NCI-H2171 treated with DMSO at 0.1 percent for 48 hours (cell line): ENCODE measurements at places on chromosomes 5 and 9.
A peak's percentile ranks its signal among the peaks of the same experiment; 100 is the strongest.

GRCh38 chr9:113872485-113873143 lies 3.5 kb upstream of the ZNF618 start:
- no peak for DNase-seq

DNA sequence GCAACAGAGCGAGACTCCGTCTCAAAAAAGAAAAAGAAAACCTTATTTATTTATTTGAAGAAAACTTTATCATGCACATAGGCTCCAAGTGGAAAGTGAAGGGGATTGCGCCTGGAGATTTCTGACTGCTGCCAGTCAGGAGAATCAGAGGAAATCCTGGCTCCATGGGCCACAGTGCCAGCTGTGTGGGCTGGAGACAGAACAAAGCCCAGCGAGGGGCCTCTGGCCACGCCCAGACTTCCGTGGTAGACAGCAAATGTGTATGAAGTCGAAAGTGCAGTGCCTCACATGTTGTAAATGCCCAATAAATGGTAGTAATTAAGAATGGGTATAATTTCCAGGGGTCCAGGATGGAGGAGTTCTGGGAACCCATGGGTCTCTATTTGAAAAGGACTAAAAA lies 75.8 kb upstream of the WWC1 start:
- DNase-seq, result no peak

DNA sequence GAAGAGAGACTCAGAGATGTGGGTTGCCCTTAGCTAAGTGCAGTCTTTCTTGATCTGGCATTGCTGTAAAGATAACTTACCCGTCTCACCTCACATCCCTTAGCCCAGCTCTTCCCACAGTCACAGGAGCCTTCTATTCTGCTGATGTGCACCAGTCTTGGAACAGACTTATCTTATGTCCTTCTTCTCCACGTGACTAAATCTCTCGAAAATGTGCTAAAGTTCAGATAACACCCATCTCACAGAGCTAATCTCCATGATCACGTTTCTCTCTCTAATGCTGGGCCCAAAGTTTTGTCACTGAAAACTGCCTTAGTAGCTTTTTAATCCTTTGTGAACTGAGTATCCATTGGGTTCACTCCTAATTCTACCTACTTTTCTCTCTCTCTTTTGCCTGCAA lies 16.7 kb downstream of the SLC36A1 start:
- DNase-seq, result no peak

GRCh38 chr9:38101423-38101822 lies 32.4 kb upstream of the SHB start:
- no peak for DNase-seq

GRCh38 chr5:112121258-112121657 lies 297.8 kb downstream of the EPB41L4A start:
- DNase-seq, result no peak

- DNase-seq, result no peak
Measured at GRCh38 chr5:90939211-90939610, 380.6 kb downstream of the ADGRV1 start.

- DNase-seq, result no peak
Measured at GRCh38 chr9:127131871-127132270, 9.4 kb upstream of the ANGPTL2 start.

- DNase-seq, result no peak
Measured at GRCh38 chr5:16995372-16995771, 59.3 kb upstream of the MYO10 start.

- no peak for DNase-seq
Measured at GRCh38 chr9:112021742-112022141, 125.1 kb downstream of the UGCG start.

DNA sequence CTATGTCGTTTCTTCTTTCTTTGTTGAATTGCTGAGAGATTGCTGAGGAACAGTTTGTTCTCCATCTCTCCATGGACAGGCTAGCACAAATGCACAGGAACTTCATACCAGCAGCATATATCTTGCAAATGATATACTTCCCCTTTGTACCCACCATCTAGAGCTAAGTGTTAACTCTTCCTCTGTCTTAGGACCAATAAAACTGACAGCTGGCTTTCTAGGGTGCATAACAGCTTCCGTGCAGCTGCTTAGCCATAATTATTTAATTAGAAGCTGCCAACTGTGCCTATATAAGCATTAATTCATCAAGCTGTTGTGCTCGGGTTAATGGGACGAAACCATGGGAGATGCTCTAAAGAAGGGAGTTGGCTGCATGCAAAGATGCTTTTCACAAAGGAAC lies 38.7 kb downstream of the KCTD16 start:
- peak; percentile 75 for DNase-seq

DNA sequence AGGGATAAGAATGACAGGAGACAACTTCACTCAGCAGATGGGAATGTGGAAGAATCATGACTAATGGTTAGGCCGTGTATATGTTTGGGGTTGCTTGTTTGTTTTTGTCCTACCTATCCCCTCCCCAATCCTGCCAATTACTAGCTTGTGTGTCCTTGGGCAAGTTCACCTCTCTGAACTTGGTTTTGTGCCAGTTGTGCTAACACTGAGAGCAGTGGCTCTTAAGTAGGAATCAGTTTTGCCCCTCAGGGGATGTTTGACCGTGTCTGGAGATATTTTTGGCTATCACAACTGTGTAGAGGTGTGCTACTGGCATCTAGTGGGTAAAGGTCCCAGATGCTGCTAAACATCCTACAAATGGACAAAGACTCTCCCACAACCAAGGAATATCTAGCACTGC lies 287.0 kb downstream of the DMRT2 start:
- DNase-seq, result peak; percentile 16

- DNase-seq, result no peak
Measured at GRCh38 chr5:5695266-5695665, 272.8 kb downstream of the ICE1 start.

- DNase-seq, result no peak
Measured at GRCh38 chr5:134189031-134189430, 12.3 kb upstream of the SKP1 start.

- peak; percentile 45 for DNase-seq
Measured at GRCh38 chr5:15995341-15996052, 184.1 kb downstream of the MARCHF11 start.

GRCh38 chr9:31323726-31324444 lies 1060.6 kb upstream of the ACO1 start:
- DNase-seq, result no peak

GRCh38 chr9:134046894-134047681 lies 20.7 kb downstream of the BRD3 start:
- no peak for DNase-seq

DNA sequence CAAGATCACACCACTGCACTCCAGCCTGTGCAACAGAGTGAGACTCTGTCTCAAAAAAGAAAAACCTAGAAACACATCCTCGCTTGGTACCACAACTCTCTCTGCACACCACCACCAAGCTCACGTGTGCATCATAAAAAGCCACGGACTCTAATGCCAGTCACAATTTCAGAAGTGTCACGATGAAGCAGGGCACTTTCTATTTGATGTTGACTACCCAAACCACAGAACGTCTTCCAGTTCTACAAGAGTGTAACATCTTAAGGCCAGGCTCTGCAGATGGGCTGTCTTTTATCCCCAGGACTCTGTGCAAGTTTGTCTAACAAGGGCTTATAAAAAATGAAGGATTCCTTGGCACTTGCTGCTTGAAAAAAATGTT lies 22.9 kb downstream of the GFPT2 start:
- no peak for DNase-seq

GRCh38 chr5:173882632-173883031 lies 5.5 kb upstream of the CPEB4 start:
- no peak for DNase-seq

DNA sequence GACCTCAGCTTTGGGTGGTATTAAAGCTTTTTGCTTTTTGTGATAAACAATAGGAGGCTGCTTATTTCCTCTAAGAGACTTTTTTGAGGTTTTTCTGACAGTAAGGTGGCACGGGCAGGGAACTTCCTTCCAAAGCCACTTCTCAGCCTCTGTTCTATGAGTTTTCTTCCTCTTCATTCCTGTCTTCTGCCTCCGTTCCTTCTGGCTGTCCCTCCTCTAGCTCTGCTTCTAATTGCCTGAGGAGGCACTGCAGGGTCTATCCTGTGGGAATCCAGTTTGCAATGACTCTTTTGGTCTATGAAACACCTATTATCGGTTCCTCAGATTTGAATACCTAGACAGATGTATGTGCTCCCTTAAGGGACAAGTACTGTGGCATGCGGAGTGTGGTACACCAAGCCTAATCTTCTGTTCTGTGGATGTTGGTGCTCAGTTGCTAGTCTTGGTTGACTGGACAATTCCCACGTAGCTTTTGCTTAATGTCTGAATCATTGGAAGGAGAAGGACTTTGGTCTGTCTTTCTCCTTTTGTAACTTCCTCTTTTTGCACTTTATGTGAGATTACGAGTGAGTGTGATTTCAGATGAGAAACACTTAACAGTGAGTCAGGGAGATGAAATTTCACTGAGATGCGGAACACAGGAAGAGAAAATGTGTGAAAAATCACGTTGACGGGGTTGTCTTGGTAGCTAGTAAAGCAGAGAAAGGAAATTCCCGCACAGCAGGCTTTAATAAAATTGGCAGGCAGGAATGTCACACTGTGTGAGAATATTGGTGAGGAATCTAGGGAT lies 305.2 kb downstream of the EFNA5 start:
- no peak for DNase-seq

DNA sequence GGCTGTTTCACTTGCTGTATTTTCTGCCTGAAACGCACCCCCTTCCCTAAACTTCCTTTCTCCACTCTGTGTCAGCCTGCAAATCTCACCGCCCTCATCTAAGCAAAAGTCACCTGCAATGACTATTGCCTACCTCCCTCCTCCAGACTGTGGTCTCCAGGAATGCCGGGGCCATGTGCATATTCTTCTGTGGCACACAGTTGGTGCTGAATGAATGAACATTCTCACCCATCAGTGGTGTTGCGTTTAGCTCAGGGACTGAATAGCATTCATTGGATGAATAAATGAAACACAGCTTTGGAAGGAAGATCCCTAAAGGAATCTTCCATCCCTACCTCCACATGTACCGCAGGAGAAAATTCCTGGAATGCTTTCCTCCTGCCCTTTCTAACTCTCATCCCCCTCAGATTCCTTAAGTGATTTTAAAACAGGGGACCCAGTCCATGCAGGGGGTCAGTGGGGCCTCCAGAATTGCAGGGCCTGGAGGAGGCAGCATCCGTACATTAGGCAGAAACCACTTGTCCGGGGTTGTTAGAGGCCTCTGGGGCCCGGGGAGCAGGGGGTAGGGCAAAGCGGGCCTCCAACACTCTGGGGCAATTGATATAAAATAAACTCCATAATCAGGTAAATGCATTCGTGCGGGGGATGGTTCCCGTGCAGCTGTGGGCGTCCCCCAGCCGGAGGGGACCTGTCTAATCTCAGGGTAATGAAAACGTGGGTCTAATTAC lies 28.3 kb upstream of the PTGS1 start:
- no peak for DNase-seq

- no peak for DNase-seq
Measured at GRCh38 chr5:123452401-123452800, 29.2 kb upstream of the CEP120 start.

- peak; percentile 51 for DNase-seq
Measured at GRCh38 chr5:142364251-142365145, 39.7 kb upstream of the SPRY4 start.

DNA sequence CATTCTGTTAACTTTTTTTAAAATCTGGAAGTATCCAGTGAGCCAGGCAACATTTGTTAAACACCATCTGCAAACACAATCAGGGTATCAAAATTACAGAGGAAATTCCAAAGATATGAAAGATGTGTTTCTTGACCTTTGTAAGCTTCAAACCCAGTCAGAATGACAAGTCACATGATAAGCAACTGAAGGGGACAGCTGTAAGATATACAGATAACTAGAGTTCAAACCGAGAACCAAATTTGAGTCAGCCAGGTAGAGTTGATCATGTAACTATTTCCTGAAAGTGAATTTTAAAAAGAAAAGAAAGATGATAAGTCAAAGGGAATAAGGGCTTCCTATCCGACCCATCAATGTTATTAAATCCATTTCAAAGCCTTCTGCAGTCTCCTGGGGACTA lies 196.2 kb downstream of the DEPDC1B start:
- no peak for DNase-seq

DNA sequence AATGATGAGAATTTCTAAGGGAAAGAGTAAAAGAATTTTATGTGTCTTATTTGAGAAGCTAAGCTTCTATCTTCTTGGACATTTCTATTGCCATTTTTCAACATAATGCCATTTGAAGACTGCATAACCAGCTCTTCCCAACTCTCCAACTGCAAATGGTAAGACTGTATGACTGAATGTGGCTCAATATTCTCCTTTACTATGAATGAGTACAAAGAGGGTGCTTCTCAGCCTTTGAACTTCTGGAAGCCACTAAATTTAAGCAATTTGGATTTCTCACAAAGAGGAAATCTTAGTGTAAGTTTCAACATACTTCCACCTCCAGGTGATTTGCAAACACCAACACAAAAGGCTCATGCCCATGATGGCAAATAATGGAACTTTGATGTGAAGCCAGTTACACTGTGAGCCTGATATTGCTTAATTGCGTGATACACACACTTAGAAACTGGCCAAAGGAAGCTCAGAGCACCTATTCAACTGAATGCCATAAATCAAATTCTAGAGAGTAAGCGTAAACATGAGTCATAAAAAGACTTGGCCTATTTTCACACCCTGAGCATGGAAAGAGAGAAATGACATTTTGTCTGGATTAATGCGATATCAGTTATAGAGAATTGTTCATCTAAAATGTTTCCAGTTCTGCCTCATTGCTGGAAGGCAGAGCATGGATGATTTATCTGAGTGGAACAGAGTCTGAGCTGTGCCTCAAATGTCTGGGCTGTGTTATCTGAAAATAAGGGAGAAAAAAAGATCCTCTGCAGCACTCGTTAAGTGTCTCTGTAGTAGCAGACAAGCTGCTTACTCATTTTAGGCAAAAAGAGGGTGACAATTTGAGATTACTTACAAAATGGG lies 145.3 kb downstream of the PLK2 start:
- DNase-seq, result no peak

GRCh38 chr5:143527808-143528207 lies 124.3 kb upstream of the NR3C1 start:
- no peak for DNase-seq

DNA sequence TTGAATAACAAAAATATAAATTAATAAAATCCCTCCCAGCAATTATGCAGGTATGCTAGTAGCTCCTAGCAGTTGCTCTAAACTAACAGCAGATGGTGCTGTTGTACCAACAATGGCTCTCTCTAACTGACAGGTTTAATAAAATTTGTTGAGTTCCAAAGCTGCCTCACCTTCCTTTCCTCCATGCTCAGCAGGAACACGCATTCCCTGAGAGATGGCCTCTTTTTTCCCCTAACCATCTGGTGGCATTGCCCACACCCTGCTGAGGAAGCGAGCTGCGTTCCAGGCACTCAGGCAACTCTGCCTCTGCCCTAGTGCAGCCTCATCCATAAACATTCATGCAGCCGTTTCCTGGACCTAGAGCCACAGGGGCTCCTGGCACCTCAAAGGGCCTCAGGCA lies 106.2 kb downstream of the KLHL3 start:
- peak; percentile 60 for DNase-seq
